ENCODE measurements at places on chromosomes 6 and 20. TPM values are rescaled to one million over a fixed set of nuclear protein-coding genes. Genes with fewer than 3 reads are reported as not detected.

ZCCHC3 gene
- total RNA-seq = 49.9 TPM

GRCh38 chr20:25408890-25409289, 1.4 kb downstream of the GINS1 start:
- no peak for DNase-seq

- no peak for DNase-seq
Measured at GRCh38 chr6:26483727-26484126, 16.4 kb upstream of the BTN1A1 start.

GRCh38 chr6:116497113-116497676, 14.2 kb upstream of the CALHM5 start:
- no peak for DNase-seq

CLIC5 gene
- total RNA-seq = 24.5 TPM

DNA sequence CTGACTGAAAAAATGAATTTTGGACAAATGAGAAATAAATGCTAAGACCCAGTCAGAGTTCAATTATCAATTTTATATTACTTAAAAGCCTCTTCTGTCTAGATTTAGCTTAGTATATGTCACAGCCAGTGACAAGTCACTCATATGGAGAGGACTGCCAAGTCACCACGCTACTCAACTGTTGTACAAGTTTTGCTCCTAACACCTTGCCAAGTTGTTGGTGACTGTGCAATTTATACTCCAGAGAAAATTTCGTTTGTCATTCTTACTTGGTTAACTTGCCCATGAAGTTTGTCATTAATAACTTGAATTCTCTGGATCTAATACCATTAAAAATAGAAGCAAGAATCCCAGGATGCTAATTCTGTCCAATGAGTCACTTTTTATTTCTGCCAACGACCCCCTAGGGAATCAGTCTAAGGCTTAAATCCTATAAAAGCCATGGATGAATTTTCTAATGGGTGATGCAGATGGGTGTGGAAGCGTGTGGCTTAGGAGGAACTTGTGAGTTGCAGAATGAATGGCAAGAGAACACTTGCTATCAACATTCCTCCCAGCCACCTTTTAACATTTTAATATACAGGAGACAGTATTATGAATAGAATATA, 30.4 kb upstream of the FBXO30 start:
- no peak for DNase-seq

DNA sequence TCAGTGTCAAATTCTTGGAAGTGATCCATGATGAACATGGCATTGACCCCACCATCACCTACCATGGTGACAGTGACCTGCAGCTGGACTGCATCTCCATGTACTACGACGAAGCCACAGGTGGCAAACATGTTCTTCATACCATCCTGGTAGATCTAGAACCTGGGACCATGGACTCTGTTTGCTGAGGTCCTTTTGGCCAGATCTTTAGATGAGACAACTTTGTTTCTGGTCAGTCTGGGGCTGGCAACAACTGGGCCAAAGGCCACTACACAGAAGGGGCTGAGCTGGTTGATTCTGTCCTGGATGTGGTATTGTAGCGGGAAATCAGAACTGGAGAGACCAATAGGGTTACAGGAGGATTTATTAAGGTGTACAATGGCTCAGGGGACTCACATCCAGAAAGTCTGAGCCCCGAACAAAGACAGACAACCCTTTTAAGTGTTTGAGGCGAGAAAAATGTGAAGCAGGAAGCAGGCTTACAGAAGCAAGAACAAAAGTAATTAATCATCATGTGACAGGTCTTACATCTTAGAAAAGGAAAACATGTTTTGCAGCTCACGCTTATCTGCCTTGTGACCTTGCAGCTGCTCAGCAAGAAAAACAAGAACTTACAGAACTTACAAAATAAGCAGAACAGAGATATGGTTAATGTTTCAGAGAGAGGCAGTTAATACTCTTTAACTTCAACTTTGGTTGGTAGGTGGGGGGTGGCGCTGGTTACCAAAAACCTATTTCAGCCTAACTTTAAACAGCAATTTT, 58.8 kb upstream of the MOCS1 start:
- peak; percentile 18 for DNase-seq

CLDN20 gene
- not detected for total RNA-seq

GRCh38 chr6:154425034-154425433, 68.4 kb upstream of the IPCEF1 start:
- no peak for DNase-seq

DNA sequence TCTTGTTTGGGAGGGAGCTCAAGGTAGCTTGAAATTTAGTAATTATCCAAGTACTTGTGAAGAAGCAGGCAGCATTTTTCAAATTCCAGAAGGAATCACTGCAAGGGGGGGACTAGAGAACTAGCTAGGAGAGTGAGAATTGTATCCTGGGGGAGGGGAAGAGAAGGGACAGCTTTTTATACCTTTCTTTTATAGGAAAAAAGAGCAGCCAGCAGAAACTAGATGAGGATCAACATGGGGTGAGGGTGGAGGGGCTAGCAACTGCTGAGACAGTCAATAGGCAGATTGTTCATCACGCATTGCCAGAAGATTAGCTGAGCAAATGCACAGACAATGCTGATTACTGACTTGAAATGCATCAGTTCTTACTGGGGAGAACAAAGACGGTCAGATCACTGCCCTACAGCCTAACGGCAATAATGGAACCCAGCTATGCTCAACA, 514.3 kb upstream of the CITED2 start:
- peak; percentile 39 for DNase-seq

C4A gene
- total RNA-seq = 2.1 TPM

DNA sequence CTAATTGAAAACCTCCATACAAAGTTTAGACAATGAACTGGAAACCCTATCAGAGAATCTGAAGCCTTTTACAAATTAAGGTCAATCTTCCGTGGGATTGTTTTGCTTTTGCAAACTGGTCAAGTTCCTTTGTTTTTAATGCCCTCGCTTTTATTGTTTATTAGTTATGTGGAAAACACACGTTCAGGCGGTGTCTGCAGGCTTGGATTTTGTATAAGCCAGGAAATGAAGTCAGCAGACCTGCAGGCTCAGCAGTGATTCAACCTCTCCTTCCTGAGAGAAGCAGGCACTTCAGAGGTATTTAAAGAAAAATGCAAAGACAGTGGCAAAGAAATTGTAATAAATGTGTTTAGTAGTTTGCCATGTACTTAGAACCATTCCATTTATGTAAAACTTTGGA, 103.4 kb upstream of the PDE10A start:
- DNase-seq = peak; percentile 57
